ENCODE measurements at places on chromosomes 13 and 19.

- DNase-seq: no peak
Measured at GRCh38 chr13:25943658-25944057, 108.2 kb downstream of the SHISA2 start.

DNA sequence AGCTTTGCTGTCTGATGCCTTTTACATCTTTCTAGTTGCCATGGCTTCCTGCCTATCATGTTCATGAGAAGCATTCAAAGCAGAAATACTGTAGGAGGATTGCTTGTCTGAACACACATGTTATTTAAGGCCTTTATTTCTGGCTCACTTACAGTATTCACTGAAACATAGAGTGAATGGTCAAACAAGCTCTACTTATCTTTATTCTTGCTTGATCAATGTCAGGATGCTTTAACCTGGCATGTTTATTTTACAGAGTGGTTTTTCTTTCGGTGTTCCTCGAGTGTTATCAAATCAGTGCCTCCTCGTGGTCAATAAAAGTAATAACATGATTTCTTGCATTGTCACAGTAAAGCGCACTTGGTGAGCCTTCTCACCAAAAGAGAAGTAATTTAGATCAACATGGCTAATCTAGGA, 73.5 kb upstream of the PCDH17 start:
- DNase-seq: no peak

DNA sequence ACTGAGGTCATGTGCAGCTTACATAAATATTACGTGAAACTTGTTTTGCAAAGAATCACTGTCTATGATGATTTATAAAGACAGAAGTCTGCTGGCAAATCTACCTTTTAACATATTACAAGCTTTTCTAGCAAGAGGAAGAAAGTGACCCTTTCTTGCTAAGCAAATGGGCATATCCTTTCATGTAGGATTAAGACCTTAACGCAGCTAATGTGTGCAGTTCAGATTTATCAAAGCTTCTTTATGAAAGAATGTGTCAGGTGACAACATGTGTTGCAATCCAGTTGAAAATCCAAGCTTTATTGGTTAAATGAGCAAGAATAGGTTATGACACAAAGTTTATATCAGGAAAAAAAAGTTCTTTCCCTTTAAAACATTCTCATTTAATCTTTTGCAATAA, 115.6 kb upstream of the NBEA start:
- DNase-seq: no peak

GRCh38 chr19:2271234-2272103, 10.5 kb downstream of the PEAK3 start:
- DNase-seq: no peak

- no peak for DNase-seq
Measured at GRCh38 chr19:55406826-55407549, 600 bp downstream of the UBE2S start.

GRCh38 chr13:33692531-33692930, 125.4 kb upstream of the RFC3 start:
- no peak for DNase-seq

Measured in stimulated activated CD4-positive, alpha-beta T cell treated with anti-CD3 and anti-CD28 coated beads, Interleukin-4, amount 100 ng/mL, for 4 hours (primary cell).